ENCODE measurements at places on chromosomes 2 and 18. TPM values are rescaled to one million over a fixed set of nuclear protein-coding genes. Genes with fewer than 3 reads are reported as not detected.

KLHL29 gene
- total RNA-seq = 12.2 TPM

SMCHD1 gene
- total RNA-seq = 74.0 TPM

ITGB6 gene
- not detected for total RNA-seq

LIPG gene
- 8.4 TPM for total RNA-seq

LHCGR gene
- total RNA-seq = not detected

GNLY gene
- total RNA-seq = not detected

ACAA2 gene
- 51.1 TPM for total RNA-seq

TRIM54 gene
- total RNA-seq = 2.2 TPM

SLC38A11 gene
- not detected for total RNA-seq

PLGLB2 gene
- total RNA-seq = 1.2 TPM

LTBP1 gene
- 2.2 TPM for total RNA-seq

MROH2A gene
- total RNA-seq = 0.92 TPM

CABLES1 gene
- 7.1 TPM for total RNA-seq

EPHA4 gene
- 34.4 TPM for total RNA-seq

CCDC121 gene
- 4.4 TPM for total RNA-seq

POTEE gene
- 0.09 TPM for total RNA-seq

ACMSD gene
- not detected for total RNA-seq

ALKAL2 gene
- total RNA-seq = not detected

MOCOS gene
- total RNA-seq = not detected

STK11IP gene
- 43.9 TPM for total RNA-seq

RAB6C gene
- not detected for total RNA-seq

CACNB4 gene
- not detected for total RNA-seq

NAT8 gene
- not detected for total RNA-seq

KCNS3 gene
- 12.7 TPM for total RNA-seq

OSBPL6 gene
- total RNA-seq = 19.3 TPM

SIX3 gene
- total RNA-seq = 0.59 TPM

ASPRV1 gene
- 0.73 TPM for total RNA-seq

TMEM247 gene
- total RNA-seq = not detected

PRKAG3 gene
- not detected for total RNA-seq

ATP5F1A gene
- total RNA-seq = 479 TPM

CPO gene
- not detected for total RNA-seq

KCNG2 gene
- total RNA-seq = not detected
